ENCODE measurements at places on chromosomes 12 and 14. TPM values are rescaled to one million over a fixed set of nuclear protein-coding genes. Genes with fewer than 3 reads are reported as not detected.

- no peak for DNase-seq
- no peaks in the 10 kb centered on the region for H3K4me1 ChIP-seq
Measured at GRCh38 chr12:29026419-29026818, 122.7 kb upstream of the FAR2 start.

DNA sequence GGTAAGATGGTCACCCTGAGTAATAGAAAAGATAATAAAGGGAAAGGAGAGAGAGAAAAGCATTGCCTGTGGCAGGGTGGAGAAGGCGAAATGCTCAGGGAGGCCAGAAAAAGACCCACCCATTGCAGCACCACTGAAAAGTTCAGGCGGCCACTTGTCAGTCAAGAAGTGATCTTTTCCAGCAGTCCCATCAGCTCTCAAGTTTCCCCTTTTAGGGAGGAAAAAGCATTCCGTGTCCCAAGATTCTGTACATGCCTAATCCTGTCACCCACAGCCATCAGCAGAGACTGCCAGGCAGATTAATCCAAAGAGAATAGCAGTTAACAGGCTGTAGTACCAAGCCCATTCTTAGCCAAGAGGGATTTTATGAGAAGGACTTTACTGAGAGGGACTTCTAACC is 11.9 kb downstream of the SLC38A1 start:
- H3K27me3 ChIP-seq: no peaks in the 10 kb centered on the region
- H3K36me3 ChIP-seq: peaks cover 7% of the 10 kb centered on the region
- peaks cover 33% of the 10 kb centered on the region for H3K4me1 ChIP-seq

The ZNF140 gene
- 13.0 TPM for total RNA-seq

GRCh38 chr14:37197421-37198272 is at the start of gene MIPOL1:
MIPOL1 (plus strand) TSS chr14:37197937; CDS start chr14:37247889, 49,952 bp downstream.
- peaks cover 12% of the 10 kb centered on the region for H3K4me1 ChIP-seq
- no peaks in the 10 kb centered on the region for H3K36me3 ChIP-seq
- H3K4me3 ChIP-seq: peak within 1 kb of the TSS; percentile 69
- no peaks in the 10 kb centered on the region for H3K27me3 ChIP-seq

The SOAT2 gene
- total RNA-seq: not detected

The NOC4L gene
- total RNA-seq: 17.5 TPM

DNA sequence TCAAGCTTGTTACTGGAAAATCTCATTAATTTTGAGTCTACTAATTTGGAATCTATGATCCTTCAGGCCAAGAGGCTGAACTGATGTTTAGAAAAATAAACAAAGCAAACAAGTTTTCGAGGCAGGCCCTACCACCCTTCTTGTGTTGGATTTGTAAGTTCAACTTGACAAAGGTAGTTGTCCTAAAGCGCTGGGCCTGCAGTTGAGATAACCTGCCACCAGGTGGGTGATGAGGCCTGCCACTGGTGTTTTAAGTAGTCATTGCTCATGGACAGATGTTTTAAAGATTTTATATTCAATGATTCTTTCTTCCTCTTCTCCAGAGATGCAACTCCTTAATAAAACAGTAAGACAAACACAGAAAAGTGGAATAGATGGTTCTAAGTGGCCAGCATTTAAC is 19.4 kb downstream of the ACVRL1 start:
- no peak for DNase-seq
- H3K4me1 ChIP-seq: peaks cover 37% of the 10 kb centered on the region
- H3K27ac ChIP-seq: no peak overlapping the region

DNA sequence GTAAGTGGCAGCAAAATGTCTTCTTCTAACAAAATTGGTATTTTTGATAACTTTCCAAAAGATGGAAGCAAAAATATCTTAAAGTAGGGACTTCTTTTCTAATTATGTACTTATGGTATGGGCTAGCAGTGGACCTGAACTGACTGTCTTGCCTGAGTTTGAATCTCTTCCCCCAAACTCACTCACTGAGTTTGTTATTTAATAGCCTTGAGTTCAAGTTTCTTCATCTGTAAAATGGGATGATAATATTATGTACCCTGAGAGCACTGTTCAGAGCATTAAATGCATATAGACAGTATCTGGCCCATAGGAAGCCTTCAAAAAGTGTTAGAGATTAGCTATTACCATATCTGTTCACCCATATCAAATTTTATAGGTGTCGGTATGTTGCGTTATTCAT is 210.4 kb upstream of the NUDT4 start:
- no peaks in the 10 kb centered on the region for H3K27me3 ChIP-seq
- no peaks in the 10 kb centered on the region for H3K36me3 ChIP-seq
- DNase-seq: no peak
- peaks cover 12% of the 10 kb centered on the region for H3K4me1 ChIP-seq
- H3K4me3 ChIP-seq: no peak overlapping the region

DNA sequence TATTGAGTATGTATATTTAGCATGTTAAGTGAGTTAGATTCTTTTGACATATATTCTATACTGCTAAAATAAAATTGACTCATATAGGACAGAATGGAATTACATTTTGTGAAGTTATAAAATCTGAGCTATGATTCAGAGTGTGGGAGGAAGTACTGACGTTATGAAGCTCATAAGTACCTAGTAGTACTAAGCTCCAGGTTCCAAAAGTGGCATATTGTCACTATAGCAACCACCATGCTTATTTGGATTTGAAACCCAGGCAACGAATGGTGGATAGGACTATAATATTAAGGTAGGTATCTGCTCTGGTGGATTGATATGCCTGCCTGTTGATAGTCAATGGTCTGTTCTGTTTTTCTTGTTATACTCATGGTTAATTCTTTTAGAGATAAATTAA is 2.2 kb upstream of the FBXO33 start:
- H3K27ac ChIP-seq: no peak overlapping the region
- no peak for DNase-seq
- H3K4me3 ChIP-seq: no peak overlapping the region
- peaks cover 22% of the 10 kb centered on the region for H3K4me1 ChIP-seq
- no peaks in the 10 kb centered on the region for H3K36me3 ChIP-seq
- no peaks in the 10 kb centered on the region for H3K27me3 ChIP-seq
